ENCODE measurements at places on chromosomes 12 and 14.

DNA sequence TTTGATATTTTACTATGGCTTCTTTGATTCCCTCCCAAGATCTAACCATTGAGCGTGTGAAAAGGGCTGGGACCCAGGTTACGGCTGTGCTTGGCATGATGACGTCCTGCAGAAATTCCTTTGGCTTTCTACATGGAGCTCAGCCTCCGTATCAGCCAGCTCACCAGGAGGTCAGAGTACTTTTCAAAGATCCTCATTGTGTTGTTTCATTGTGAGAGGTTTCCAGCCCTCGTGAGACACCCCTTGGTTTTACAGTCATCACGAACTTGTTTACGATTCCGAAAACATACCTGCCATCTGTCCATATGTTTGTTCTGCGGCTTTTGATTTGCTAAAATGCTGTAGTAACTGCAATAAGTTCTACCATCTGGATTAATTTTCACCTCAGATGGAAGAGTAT is 453.1 kb downstream of the TMEM121 start:
- no peak for DNase-seq

DNA sequence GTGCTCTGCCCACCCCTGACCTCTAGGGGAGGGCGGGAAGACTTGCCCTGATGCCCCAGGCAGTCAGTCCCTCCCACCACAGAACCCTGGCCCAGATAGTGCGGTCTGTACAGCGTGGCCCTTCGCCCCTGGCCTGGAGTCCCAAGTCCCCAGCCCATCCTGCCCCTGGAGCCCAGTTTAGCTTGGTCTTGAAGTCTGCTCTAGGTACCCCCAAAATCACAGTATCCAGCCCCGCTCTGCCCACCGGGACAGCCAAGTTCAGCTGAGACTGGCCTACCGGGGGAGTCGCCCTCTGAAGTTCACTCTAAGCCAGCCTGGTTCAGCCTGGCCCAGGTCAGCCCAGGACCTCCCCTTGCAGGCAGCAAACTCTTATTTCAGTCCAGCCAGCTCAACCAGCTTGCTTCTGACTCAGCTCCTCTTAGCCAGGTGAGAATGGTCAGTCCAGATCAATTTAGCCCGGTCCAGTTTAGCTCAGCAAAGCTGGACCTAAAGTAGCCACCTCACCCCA is 75.9 kb downstream of the TMEM121 start:
- no peak for DNase-seq

DNA sequence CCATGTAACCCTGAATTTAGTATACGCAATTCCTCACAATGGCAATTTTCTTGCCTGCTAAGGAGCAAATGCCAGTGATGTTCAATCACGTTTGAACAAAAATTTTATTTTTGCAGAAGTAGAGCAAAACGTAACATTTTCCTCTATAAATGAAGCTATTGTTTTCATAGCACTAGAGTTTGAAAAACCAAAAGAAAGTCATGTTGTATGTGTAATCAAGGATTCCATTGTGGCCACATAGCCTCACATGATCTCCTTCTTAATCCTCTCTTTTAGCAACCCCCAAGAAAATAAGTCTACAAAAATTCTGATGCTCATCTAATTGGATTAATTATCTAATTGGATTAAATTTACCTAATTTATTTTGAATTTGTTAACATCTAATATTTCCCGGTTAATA is 1217.4 kb upstream of the FLRT2 start:
- DNase-seq: no peak

- no peak for DNase-seq
Measured at GRCh38 chr12:62629971-62630739, 163.5 kb downstream of the MON2 start.

- DNase-seq: no peak
Measured at GRCh38 chr14:61342932-61343331, 21.6 kb downstream of the PRKCH start.

DNA sequence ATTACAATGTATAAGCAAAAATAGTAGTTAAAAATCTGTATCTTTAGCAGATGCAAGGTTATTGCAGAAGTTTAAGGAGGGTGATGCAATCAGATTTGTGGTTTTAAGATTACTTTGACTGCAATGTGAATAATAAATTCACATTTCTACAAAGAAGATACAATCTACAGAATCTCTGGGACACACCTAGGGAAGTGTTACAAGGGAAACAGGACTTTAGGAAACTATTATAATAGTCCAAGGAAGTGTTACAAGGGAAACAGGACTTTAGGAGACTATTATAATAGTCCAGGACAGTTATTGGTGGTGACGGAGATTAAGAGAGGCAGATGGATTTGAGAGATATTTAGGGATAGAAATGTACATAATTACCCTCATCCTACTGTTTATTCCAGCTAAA is 154.4 kb upstream of the GARIN6 start:
- DNase-seq: no peak

GRCh38 chr14:57909626-57910025 is 43.7 kb upstream of the SLC35F4 start:
- no peak for DNase-seq

DNA sequence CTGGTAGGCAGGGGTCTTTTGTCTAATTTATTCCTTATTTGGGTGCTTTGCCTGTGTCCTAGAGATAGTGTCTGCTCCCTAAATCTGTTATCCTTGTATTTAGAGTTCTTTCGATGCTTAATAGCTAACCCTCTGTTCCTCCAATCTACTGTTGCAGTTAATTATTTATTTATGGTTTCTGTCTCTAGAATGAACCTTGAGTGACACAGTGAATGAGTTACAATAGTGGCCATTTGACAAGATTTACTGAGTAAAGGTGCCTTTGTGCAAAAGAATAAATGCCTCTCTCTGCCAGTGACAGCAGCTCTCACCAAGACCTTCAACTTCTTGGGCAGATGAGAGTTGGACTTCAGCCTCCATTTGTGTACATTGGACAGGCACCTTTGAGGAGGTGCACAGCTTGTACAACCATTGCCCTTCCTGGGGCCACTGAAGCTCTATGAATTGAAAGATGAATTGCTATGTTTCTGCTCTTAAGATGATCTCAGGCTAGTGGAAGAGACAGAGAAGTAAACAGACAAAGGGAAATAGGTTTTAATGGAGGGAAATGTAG is 165.9 kb downstream of the DERA start:
- DNase-seq: no peak

GRCh38 chr12:110002676-110003515 is 3.7 kb downstream of the ANKRD13A start:
- no peak for DNase-seq

DNA sequence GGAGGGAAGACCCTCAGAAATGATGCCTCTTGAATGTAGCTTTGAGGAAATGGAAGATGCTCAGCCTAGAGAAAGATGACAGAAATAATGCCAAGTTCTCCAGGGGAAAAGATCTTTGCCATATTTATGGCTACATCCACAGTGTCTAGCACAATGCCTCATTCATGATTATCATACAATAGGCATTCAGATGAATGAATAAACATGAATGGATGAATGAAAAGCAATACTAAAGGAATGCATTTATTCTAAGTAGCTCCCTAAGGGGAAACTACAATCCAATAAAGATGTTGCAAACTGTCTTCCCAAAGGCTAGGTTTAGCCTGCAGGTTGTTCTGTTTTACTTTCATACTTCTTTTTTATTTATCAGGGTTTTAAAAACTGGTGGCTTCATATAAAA is 12.0 kb downstream of the TMTC1 start:
- no peak for DNase-seq

DNA sequence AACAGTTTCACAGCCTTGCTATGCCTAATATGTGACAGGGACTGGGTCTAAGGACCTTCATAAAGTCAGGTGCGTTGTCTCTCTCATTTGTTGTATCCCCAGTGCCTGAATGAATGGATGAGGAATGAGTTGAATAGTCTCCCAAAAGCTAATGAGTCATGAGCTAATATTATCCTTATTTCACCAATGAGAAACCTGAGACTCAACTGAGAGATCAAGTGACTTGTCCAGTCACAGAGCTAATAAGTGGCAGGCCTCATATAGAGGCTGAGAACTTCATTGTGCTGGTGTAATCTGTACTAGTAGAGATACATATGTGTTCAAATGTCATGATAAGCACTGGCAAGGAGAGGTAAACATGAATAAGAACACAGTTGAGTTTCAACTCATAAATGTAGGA is 612.4 kb downstream of the NRXN3 start:
- DNase-seq: no peak

- peak; percentile 78 for DNase-seq
Measured at GRCh38 chr14:73829526-73830431, 21.9 kb upstream of the PTGR2 start.

- no peak for DNase-seq
Measured at GRCh38 chr14:94354638-94355185, 31.6 kb upstream of the SERPINA6 start.

DNA sequence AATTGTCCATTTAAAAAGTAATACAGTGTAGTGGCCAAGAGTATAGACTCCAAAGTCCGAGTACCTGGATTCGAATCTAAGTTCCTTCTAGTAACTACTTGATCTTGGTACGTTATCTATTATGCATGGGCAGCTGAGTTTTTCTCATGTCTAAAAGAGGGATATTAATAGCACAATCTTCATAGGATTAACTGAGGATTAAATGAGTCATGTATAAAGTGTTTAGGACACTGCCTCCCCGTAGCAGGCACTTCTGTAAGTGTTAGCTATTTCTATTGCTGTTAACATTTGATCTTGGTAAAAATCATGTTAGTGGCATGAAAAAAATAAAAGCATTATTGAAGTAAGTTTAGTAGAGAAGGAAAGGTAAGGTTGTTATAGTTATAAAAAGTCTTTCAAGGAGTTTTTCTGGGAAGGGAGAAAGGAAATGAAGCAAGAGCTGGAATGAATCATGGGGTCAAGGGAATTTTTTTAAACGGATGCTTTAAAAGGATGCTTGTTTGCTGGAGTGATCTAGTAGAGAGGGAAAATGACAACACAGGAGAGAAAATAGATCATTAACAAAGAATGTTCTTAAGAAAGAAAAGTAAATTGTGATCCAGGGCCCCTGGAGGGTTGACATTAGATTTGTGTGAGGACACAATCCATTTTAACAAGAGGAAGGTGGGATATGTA is 502.2 kb upstream of the USP15 start:
- no peak for DNase-seq

DNA sequence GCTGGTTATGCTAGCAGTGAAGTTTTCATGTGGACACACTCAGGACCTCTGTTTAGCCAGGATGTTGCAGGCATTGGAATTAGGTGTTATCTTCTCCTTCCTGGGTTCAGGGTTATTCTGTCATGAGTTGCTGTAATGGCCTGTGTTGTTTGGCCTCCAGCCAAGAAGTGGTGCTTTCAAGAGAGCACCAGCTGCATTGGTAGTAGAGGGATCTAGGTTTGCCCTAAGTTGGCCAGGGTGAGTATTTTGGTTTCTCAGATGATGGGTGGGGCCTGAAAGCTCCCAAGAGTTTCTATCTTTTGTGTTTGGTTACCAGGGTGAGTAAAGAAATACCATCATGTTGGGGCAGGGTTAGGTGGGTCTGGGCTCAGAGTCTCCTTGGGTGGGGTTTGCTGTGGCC is 2.7 kb upstream of the GZMH start:
- DNase-seq: no peak

- DNase-seq: no peak
Measured at GRCh38 chr12:93192878-93193277, 184.8 kb upstream of the NUDT4 start.

GRCh38 chr12:43338848-43339526 is 213.0 kb downstream of the ADAMTS20 start:
- DNase-seq: no peak

- DNase-seq: no peak
Measured at GRCh38 chr12:67640863-67641262, 7.7 kb upstream of the DYRK2 start.

GRCh38 chr12:124713436-124714082 is 146.1 kb upstream of the NCOR2 start:
- DNase-seq: peak; percentile 78

- peak; percentile 25 for DNase-seq
Measured at GRCh38 chr14:74611650-74612349, at the start of gene LTBP2. Gene LTBP2 (minus strand): TSS chr14:74612237. CDS start chr14:74611944, 293 bp downstream.

GRCh38 chr14:61177279-61178225 is 103.6 kb downstream of the TMEM30B start:
- DNase-seq: peak; percentile 57

- no peak for DNase-seq
Measured at GRCh38 chr12:85273381-85274314, 6.4 kb upstream of the ALX1 start.

DNA sequence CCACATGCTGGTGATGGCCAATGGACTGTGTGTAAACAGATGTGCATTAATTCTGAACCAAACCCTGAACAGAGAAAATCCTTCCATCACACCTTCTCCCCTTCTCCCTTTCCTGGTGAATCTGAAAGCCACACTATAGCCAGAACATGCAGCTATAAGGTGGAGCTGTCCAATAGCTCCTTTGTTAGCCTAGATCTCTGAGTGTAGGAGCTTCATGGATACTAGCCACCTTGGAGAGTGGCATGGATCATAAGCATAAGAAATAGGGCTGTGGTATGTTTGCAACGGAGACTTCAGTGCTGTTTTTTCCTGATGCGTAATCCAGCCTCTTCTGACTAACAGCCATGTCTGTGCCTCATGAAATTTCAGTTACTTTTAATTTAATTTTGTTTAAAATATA is 364.5 kb downstream of the BTG1 start:
- no peak for DNase-seq

- DNase-seq: no peak
Measured at GRCh38 chr12:131620520-131620919, 90.4 kb upstream of the SFSWAP start.

GRCh38 chr12:100448656-100449055 is 25.0 kb upstream of the NR1H4 start:
- no peak for DNase-seq

- no peak for DNase-seq
Measured at GRCh38 chr12:106766393-106766826, 8.1 kb upstream of the RIC8B start.

GRCh38 chr12:51320695-51321320 is 3.2 kb downstream of the BIN2 start:
- DNase-seq: peak; percentile 32

DNA sequence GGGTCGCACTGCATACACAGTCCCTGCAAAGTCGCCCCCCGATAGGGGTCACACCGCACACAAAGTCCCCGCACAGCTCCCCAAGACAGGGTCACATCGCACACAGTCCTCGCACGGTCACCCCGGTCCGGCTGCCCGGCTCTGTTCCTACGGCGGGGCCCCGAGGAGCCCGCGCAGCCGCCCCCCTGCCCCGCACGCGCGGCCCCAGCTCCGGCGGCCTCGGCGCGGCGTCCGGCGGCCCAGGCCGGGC is 300 bp downstream of the SSH1 start:
- no peak for DNase-seq

DNA sequence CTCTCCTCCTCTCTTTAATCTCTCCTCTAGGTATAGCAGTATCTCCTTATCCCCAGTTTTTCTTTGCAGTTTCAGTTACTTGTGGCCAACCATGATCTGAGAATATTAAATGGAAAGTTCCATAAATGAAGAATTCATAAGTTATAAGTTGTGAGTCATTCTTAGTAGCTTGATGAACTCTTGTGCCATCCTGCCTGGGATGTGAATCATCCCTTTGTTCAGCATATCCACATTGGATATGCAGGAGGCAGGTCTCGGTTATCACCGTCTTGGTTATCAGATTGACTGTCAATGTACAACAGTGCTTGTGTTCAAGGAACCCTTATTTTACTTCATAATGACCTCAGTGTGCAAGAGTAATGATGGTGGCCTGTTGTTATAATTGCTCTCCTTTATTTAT is 134.0 kb downstream of the TMEM117 start:
- DNase-seq: no peak

- peak; percentile 64 for DNase-seq
Measured at GRCh38 chr12:57522887-57523705, 472 bp downstream of the MBD6 start.

Data from activated CD4-positive, alpha-beta memory T cell treated with anti-CD3 and anti-CD28 coated beads for 36 hours (primary cell).